Right ventricle myocardium inferior (tissue), 1 donor: ENCODE measurements at places on chromosomes 1 and 21.

GRCh38 chr1:232038706-232039677 is 412.4 kb downstream of the DISC1 start:
- DNase-seq: no peak

DNA sequence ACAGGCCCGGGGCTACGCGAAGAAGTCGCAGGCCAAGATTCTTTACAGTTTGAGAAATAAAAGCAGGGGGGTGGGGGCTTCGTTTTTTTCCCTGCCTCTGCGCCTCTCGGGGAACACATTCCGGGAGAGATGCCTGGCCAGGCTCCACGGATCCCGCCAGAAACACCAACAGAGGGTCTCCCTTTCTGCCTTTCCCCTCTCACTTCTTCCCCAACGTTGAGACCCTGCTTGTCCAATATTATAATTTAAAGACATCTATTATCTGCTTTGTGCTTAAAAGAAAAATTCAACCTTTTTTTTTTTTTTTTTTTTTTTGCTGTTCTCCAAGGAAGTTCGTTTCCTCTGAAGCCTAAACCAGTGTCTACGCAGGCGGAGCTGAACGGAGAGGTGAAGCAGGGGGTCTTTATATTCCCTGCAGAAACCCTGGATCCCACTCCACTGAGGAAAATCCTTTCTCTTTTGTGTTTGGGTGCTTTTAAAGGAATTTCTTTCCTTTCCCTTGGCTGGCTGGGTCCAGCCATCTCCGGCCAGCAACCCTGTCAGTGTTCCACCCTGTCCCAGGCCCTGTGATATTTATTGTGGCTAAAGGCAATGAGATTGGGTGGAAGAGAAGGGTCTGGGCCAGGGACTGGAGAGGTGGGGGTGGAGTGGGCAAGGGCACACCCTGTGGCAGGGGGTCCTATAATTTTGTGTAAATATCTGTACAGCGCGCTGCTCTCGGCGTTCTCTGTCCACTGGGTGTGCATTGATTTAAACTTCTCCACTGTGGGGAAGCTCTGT is 2.2 kb downstream of the FOXD2 start:
- DNase-seq: no peak

DNA sequence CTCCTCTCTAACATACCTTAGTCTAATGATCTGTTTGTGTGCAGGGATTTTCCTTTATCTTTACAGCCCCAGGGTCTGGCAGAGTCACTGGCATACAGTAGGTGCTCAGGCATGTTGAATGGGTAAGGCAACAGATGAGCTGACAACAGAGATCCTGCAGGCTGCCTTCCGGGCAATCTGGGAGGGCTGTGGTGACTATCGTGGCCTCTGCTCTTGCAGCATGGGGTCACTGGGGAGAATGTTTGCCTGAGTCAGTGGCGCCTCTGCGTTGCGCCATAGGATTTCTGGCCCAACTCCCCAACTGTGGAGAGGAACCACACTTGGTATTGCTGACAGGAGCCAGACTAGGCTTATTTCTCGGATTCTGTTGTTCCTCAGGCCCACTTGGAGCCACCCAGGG is 93.8 kb downstream of the LAMC2 start:
- DNase-seq: peak; percentile 83

DNA sequence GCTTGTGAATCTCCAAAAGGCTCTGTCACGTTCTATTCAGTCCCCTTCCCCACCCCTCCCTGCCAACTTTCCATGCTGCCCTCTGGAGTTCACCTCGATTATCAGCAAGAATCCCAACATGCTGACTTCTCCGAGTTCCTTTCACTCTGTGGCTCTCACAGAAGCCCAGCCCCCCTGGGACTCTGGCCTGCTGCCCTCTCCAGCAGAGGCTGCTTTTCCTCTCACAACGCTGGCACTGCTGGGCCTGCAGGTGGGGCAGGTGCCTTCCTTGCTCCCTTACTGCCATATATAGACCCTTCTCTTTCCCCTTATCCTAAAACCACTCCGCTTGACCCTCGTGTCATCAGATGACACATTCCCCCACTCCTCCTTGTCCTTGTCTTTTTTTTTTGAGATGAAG is 10.2 kb upstream of the RNF186 start:
- DNase-seq: no peak

DNA sequence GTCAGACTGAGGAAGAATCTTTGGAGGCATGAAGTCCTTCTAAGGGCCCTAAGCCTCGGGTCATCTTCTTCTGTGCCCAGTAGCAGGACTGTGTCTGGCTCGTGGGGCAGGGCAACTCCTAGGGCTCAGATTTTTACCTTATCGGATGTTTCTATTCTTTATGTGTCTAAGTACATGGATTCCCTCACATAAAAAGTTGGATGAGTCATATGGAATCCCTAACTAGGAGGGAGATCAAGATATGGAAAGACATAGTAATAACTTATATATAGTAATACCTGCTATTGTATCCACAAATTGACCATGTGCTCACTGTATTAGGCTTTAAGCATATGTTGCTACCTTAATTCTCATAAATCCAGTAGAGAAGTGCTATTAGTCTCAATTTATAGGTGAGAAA is 364.5 kb upstream of the CAMK1G start:
- no peak for DNase-seq

DNA sequence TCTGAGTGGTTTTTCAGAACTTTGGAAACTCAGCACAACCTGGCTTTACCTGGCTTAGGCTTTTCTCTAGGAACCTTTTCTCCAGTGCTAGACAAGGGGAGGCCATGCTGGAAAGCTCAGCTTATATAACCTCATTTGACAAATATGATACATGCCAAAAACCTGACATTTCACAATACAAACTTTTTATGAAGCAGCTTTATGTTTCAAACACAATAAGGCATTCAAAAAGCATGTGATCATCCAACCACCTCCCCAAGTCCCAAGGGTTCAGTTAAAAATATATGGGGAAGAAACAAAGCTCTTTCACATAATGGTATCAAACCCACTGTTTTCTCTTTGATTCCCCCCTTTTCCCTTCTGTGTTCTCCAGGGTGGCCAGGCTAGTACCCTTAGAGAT is 63.7 kb downstream of the ZC3H11B start:
- no peak for DNase-seq

DNA sequence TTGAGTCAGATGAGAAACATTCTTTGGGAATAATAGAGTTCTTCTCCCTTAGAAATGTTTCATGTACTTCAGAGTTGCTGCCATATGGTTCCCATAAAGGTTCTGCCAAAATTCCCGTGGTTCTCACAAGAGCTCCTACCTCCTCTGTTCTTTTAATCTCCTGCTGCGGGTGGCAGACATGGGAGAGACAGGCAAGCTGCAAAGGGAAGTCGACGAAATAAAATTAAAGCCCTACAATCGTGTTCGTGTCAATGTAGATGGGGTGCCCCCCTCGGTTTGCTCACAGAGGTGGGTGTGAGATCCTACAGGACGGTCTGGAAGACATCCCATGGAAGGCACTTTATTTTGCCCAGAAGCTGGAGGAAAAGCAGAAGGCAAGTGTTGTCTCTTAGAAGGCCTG is 276.0 kb downstream of the RWDD3 start:
- DNase-seq: no peak

GRCh38 chr1:101820071-101820470 is 176.7 kb downstream of the OLFM3 start:
- DNase-seq: no peak

DNA sequence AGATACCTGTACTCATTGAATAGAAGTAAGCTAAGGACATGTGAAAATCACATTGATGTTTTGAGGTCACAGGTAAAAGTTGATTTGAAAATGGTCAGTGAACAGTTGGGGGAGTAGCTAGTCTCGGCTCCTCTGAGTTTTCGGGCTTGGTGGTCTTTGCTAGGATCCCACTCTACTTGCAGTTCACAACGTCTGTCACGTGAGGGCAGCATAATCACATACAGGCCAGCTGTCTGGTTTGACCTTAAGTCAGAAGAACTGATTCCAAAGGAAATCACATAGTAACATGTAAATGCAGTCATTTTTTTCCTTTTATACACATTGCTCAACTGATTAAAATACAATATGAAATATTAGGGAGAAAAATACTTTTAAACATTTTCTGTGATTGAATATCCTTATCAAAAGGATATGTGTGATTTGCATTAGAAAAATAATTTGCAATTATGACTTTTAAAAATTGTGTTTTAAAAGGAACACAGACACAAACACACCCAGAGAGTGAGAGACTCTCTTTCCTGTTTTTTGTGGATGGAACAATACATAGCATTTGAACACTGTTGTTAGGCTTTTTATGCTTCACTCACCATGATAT is 21.8 kb upstream of the PDC start:
- peak; percentile 52 for DNase-seq

- peak; percentile 86 for DNase-seq
Observed at GRCh38 chr1:244224487-244225430, 173.7 kb downstream of the ZBTB18 start.

DNA sequence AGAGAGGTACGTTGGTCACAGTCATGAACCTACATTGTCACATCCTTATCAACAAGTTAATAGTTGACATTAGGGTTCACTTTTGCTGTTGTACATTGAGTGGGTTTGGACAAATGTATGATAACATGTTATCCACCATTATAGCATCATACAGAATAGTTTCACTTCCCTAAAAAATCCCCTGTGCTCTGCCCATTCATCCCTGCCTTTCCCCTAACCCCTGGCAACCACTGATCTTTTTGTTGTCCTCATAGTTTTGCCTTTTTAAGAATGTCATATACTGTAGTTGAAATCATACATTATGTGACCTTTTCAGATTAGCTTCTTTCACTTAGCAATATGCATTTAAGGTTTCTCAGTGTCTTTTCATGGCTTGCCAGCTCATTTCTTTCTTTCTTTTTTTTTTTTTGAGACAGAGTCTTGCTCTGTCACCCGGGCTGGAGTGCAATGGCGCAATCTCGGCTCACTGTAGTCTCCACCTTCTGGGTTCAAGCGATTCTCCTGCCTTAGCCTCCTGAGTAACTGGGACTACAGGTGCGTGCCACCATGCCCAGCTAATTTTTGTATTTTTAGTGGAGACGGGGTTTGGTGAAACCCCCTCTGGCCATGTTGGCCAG is 50.6 kb downstream of the UCK2 start:
- no peak for DNase-seq

DNA sequence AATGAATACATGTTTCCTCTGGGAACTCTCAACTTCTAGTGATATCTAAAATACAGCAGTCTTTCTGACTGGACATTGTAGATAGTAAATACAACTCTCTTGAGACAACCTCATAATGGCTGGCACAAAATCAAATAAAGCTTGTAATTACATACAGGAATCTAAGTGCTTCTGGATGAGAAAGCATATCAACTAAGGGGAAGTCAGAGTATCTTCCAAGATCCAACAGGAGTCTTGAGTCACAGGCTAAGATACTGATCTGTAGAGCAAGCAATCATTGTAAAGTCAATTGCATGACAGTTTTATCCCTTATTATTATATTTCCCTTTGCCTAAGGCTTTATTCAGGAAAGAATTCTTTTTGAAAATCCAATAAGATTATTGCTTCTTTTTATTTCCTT is 249.9 kb downstream of the LRRIQ3 start:
- no peak for DNase-seq

DNA sequence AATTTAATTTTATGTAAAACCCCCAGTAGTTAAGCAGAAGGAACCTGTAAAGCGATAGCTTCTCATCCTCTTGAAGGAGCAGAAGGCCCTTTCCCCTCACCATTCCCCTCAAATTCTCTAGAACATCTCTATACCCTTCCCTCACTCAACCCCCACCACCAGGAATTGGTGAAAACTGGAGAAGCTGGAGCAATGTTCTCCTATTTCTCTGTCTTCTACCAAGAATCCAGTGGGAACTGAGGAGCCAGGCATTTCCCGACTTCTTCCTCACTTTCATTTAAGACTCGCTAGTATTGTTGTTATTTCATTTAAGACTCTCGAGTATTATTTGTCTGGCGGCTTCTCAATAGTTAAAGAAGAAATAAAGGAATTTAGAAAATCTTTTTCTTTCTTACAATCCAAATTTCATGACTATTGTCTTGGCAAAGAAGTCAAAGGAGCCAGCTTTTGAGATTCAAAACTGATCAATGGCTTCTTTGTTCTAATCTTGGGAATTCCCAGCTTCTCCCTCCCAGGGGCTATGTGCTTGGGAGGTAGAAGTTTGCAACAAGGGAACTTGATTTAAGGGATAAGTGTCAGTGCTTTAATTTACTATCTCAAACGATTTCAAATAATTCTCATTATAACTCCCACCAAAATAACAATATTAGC is 253.3 kb upstream of the ADGRL2 start:
- no peak for DNase-seq

DNA sequence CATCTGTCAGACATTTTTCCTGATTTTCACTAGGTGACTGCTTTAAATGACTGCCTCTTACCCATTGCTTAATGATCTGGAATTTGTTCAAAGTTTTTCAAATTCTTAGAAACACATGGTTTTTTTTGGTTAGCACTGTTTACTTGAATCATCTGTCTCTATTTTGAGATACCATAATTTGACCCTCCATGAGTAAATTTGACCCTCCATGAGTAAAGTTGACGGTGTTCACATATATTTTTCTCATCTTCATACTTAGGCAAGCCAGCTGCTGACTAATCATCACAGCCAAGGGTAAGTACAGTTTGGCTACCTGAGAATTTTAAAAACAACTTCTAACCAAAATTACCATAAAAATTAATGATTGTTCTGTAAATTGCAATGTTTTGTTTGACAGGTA is 586.5 kb downstream of the PTBP2 start:
- DNase-seq: no peak

DNA sequence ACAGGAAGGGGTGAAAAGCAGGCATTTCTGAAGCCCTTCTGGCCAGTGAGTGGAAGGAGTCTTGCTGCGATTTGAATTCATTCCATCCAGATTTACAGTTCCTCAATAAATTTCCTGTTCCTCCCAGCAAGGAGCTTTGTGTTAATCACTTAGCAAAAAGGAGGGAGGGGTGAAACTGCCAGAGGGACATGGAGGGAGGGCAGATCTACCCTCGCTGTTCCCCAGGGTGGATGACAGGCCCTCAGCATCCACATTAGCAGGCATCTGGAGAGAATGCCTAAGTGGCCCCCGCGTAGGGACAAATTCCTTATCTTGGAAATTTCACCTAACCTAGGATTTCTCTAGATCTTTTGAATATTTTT is 1.2 kb downstream of the ETV3 start:
- no peak for DNase-seq

DNA sequence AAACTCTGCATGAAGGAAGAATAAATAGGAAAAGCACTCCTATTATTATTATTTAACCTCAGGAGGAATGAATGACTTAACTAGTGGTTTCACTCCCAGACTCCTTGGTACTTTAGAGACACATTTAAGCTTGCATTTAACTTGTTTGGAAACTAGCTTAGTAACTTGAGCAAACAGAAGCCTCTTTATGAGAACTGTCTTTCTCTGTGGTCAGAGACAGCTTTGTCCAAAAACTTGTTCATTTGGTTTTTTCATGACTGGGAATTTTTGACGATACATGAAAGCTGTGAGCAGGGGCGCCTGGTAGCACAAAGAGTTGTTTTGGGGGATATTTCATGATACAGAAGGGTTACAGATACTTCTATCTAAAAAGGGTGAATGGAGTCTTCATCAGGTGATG is 33.6 kb upstream of the VTCN1 start:
- DNase-seq: no peak

DNA sequence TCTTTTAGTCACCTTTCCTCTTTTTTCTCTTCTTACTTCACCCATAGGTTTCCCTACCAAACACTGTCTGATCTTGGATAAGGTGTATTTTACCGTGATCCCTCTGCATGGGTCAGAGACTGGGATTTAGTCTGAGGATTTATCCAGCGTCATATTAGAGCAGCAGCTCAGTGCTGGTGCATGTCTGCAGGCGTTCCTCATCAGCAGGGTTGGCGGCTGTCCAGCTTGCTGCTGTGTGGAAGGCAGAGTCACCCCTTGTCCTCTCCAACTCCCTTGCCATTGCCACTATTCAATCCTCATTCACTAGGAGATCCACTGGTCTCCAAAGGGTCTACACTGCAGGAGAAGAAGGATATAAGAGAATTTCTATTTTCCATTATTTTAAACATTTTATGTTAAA is 7.3 kb upstream of the FAM78B start:
- peak; percentile 86 for DNase-seq
